ENCODE measurements at places on chromosomes 12 and 14.

DNA sequence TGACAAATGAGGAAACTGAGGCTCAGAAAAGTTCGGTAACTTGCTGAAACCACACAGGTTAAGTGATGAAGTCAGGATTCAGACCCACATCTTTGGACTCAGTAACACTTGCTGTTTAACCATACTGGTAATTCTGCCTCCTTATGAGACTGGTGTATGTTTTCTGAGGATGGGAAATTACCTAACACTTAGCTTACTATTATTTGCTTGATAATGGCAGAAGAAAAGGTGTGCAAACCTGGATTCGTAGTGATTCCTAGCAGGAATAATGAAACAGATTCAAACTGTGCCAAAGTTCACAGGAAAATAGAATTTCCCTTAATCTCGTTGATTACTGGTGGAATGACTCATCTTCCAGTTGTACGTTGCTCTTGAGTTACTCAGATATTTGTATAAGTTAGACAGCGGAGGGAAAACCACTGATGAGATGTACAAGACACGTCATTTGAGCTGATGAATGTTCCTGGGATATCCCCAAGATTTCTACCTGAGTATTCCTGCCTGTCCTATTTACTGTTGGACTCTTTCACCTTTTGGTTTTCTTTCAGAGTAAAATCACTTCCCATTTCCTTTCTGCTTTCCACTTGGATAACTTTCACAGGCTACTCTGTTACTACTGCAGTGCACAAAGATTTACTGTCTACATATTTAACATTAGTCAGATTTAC, 37.5 kb downstream of the PRORP start:
- peak; percentile 73 for DNase-seq

- DNase-seq: no peak
These were observed 2.9 kb upstream of the HSP90AA1 start for GRCh38 chr14:102089621-102090343.

GRCh38 chr12:124175704-124176103, 119.2 kb upstream of the RFLNA start:
- no peak for DNase-seq

- no peak for DNase-seq
These were observed 278.2 kb upstream of the RTL1 start for GRCh38 chr14:101181446-101182313.

GRCh38 chr12:120639771-120640721, at the start of gene CABP1:
CABP1 (plus strand) TSS chr12:120640626; CDS start chr12:120640686, 60 bp downstream.
- peak; percentile 35 for DNase-seq

DNA sequence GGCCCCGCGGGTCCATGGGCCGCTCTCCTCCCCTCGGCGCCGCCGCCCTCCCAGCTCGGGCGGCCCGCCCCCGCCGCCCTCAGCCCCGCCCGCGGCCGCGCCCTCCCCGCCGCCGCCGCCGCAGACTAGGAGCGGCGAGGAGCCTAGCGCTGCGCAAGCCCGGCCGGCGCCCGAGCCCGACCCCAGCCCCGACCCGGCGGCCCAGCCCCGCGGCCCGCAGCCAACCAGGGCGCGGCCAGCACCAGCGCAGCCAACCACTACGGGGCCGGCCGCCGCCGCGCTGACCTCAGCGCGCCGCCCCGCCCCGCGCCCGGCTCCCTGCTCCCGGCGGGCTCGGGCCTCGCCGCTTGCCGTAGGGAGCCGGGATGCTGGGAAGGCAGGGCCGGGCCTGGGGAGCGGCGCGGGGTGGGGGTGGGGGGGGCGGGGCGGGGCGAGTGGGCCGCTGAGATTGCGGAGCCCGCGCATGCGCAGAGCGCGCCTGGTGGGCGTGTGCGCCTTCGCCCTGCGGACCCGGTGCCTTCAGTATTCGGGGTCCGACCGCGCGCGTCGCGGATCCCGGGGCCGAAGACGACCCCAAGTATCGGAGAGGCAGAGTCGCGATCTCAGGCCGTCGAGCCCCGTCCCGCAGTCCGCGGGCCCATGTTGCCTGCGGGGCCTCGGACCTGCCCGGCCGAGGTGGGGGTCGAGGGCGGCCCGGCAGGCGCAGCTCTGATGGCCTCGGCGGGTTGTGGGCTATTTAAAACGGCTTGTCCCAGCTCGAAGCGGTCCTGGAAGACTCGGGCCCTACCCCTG, at the start of gene CDC42BPB:
Gene CDC42BPB, minus strand, starts transcription at position 178 of the 792 bp plus-strand sequence. CDS start 376 bp downstream, outside the sequence.
- DNase-seq: peak; percentile 92

- DNase-seq: no peak
These were observed 36.0 kb downstream of the TC2N start for GRCh38 chr14:91831337-91831736.

GRCh38 chr12:53561590-53561953, 54.3 kb upstream of the NPFF start:
- DNase-seq: peak; percentile 90

GRCh38 chr14:62079038-62079437, 316.8 kb downstream of the SNAPC1 start:
- DNase-seq: no peak

DNA sequence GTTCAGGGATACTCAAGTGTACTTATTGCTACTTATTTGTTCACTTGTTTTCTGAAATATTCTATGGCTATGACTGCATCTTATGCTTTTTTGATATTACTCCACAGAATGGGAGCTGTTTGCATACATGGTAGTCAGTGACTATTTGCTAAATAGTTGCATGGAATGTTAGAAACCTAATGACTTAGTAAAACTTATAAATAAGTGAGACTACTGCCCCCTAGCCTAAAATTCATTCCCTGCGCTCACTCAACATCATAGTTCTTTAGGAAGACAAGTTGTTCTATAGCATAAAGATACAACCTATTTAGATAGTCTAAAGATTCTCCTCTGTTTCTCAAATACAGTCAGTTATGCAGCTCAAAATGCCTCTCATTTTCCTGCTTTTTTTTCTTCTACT, 305.5 kb downstream of the CEP128 start:
- DNase-seq: no peak

GRCh38 chr14:51472881-51473280, 178.8 kb upstream of the FRMD6 start:
- DNase-seq: no peak

DNA sequence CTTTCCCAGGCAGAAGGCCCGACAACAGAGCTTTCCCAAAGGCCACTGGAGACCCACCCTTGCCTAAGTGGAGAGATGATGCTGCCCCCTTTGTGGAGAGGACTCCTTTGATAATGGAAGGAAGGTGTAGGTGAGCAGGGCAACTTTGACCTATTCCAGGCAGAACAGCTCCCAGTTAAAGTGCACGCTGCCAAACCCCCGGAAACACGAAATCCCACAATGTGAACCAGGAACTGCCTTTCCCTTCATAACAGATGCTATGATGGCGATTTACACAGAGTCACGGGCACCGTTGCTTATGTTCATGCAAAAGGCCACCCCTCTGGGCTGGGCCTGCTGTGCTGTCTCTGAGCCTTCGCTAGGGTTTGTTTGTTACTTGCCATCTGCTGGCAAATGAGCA, 34.6 kb downstream of the PRIMA1 start:
- DNase-seq: no peak

GRCh38 chr12:12327802-12328201, 22.2 kb downstream of the MANSC1 start:
- DNase-seq: peak; percentile 77

GRCh38 chr12:15589328-15590032, 199.7 kb downstream of the EPS8 start:
- no peak for DNase-seq

GRCh38 chr12:93943780-93944179, 204.6 kb upstream of the PLXNC1 start:
- no peak for DNase-seq

DNA sequence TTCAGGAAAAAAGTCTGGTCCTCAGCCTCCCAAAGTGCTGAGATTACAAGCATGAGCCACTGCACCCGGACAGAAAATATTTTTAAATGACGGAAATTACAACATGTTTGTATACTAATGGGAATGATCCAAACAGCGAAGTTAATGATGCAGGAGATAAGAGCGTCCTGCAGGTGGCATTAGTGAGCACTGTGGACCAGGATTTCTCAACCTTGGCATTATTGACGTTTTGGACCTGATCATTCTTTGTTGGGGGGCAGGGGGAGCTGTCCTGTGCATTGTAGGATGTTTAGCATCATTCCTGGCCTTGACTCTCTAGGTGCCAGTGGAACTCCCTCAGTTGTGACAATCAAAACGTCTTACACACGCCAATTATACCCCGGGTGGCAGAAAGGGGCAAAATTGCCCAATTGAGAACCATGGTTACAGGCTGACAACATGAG, 34.1 kb downstream of the SCFD1 start:
- DNase-seq: peak; percentile 8

- no peak for DNase-seq
These were observed 9.2 kb upstream of the VPS33A start for GRCh38 chr12:122275459-122275858.

- DNase-seq: peak; percentile 39
These were observed 11.2 kb downstream of the CEP170B start for GRCh38 chr14:104876251-104876699.

GRCh38 chr14:48253020-48253419, 577.6 kb upstream of the MDGA2 start:
- DNase-seq: no peak

- no peak for DNase-seq
These were observed 6.5 kb downstream of the TMBIM4 start for GRCh38 chr12:66163289-66163688.

- no peak for DNase-seq
These were observed 42.2 kb downstream of the EP400 start for GRCh38 chr12:131991816-131992430.

DNA sequence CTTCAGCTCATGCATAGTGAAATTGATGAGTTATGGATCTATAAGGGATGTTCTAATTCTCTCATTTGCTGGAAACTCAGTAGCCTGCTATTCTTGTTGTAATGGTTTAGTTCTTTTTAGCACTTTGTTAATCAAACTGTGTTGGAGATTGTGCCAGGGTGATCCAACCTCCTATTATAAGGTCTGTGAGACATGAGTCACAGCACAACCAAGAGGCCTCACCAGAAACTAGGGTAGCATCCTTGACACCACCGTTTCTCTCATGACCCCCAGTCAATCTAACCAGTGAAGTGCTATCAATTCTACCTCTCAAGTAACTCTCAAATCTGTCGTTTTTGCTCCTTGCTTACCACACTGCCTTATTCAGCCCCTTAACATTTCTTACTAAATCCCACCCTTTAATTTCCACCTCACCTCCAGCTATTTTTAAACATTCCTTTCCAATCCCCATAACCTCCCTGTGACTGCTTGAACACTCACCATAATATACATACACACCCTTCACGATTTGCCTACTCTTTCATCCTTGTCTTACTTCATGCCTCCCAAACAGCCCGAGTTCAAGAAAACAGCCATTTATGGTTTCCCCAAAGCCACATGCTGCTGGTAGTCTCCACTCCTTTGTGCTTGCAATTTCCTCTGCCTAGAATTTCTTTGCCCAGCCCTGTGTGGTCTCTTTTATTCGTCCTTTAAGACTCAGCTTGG, 53.9 kb upstream of the NUDT4 start:
- no peak for DNase-seq

Data from SW480 (cell line).